ENCODE measurements at places on chromosomes 13 and 19.

- no peak for DNase-seq
Observed at GRCh38 chr19:19817357-19817756, 4.2 kb downstream of the ZNF506 start.

DNA sequence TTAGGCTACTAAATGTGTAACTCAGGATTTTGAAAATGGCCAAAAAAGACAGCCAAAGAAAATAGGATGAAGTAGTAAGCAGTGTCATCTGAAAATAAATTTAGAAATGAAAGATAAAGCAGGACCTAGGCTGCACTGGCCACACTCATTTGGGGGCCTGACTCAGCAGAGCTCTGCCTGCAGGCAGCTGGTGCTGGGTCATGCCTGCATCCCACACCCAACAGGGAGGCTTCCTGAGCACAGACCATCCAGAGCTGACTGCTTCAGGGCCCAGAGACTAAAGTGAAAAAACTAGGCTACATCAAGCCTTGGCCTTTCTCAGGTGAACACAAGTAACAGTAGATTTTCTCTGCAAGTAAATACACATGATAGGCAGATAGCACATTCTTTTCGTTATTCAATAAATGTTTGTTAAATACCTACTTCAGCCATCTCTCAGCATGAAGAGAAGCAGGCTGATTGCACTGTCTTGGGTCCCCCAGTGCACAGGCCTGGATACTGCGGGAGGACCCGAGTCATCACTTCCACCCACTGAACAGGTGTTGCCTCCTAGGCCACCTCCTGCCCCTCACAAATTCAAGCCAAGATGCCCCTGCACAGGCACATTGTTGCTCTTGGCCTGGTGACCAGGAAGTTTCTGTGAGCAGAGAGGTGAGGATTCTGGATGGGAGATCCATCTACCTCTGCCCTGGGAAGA, 284.0 kb downstream of the OXGR1 start:
- no peak for DNase-seq

DNA sequence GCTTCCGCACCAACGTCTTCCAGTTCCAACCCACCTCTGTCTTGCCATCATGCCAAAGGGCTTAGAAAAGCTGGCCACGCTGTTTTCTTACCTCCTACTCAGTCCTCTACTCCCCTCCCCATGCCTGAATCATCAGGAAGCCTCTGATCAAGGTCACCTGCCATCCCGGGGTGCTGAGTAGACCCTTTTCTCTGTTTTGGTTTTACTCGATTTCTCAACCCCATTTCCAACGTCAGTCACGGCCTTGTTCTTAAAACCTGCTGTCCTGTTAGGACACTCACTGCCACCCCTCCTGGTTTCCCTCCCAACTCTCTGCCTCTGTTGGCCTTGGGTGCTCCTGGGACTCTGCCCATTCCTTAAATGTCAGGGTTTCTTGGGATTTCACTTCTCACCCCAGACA, 350.1 kb downstream of the FOXO1 start:
- no peak for DNase-seq

- DNase-seq = no peak
Observed at GRCh38 chr19:39708594-39708993, 4.3 kb downstream of the LGALS14 start.

DNA sequence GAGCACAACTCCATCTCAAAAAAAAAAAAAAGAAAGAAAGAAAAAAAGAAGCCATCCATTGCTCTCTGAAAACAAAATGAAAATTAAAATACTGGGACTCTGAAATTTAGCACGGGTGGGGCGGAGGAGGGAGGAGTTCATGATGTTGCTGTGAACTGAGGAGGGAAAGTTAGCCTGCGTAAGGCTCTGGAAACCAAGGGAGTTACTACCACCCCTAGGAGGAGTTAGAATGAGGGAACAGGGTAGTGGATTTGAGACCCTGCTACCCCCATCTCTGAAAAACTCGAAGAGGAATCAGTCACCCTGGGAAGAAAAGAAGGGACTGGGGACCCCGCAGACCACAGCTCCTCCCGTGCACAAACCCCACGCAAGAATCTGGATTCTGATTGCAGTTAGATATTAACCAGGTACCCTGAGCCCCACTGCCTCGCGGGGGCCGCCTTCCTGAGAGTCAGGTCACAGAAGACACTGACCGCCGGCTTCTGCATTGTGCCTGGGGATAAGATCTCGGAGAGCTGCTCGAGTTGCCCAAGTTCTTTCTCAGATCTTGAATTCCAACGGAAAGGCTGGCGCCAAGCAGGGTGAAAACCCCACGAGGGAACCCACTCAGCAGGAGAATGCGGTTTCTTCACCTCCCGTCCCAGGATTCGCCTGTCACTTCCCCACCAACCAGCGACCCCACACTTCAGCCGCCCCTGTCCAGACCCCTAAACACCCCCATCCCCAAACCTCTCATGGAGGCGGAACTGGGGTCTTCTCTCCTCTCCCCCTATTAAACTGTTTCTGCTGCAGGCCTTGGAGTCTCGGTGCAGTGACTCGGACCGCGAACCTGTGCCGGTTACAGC, 870 bp downstream of the ZNF442 start:
- DNase-seq = no peak

DNA sequence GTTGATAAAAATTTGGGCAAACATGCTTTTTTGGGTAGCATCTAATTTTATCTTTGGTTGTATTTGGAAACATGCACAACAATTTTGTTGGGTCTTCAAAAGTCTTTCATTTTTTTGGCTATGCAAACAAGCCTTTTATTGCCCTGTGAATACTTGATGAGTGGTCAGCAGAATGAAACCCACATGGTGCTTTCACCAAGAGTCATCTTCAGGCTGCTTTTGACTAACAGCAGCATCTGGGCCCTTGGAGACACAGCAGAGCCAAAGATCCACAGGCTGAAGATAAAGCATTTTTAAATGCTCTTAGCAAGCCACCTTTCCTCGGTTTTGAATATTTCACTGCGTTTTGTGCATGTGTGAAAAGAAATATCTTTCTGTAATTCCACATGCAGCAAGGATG, 154.9 kb downstream of the FGF9 start:
- no peak for DNase-seq

DNA sequence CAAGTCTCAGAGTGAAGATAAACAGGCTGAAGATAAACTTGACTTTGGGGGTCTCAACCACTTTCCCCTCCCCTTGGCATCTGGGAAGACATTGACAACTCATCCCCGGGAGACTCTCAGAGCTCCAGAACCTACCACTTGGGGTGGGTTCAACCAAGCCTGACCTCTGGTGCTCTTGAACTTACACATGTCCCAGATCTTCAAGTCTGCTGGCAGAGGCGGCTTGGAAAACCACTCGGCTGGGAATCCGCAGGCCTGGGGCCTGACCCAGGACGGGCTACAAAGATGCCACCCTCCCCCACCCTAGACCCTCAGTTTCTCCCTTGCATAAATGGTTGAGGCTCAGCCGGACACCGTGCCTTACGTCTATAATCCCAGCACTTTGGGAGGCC, 512 bp downstream of the LRRC8E start:
- no peak for DNase-seq

All from SW 1271 (cell line).